ENCODE measurements at places on chromosomes 3 and 15. TPM values are rescaled to one million over a fixed set of nuclear protein-coding genes. Genes with fewer than 3 reads are reported as not detected.

GRCh38 chr3:13530241-13531009 is 18.5 kb upstream of the FBLN2 start:
- peak; percentile 60 for DNase-seq

DNA sequence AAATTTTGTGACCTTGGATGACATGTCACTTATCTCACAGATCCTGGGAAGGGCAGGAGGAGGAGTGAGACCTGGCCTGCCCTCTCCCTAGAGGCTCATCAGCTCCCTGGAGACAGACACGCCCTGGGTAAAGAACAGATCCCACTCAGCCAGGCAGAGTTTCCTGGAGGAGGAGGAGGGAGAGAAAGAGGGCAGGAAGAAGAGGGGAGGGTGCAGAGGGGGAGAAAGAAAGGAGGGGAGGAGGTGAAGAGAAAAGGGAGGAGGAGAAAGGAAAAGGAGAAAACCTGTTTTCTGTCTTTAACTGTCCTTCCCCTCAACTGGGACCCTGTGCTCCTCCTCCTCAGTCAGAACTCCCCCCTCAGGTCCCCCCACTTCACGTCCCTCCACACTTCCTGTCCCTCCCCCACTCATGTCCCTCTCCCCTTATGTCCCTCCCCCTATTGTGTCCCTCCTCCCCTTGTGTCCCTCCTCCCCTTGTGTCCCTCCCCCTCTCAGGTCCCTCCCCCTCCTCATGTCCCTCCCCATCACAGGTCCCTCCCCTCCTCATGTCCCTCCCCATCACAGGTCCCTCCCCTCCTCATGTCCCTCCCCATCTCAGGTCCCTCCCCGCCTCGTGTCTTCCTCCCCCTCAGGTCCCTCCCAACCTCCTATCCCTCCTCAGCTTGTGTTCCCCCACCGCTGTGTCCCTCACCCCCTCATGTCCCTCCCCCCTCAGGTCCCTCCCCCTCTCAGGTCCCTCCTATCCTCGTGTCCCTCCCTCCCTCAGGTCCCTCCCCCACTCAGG is 52.3 kb upstream of the CGNL1 start:
- no peak for DNase-seq

DNA sequence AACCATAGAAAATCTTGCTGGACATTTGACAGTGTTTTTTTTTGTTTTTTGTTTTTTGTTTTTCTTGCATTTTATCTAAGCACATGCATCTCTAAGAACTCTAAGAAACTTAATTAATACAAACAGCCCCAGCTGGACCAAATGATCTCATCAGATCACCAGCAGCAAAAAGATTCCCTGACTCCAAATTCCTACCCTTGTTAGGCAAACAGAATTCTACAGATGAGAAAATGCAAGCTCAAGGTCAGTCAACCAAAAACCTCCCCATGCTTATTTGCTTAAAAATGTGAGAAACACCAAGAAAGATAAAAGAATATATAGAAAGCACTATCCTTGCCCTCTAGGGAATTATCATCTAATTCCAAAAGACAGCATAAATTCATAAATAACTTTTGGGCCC is 65.4 kb downstream of the FOXP1 start:
- no peak for DNase-seq

- no peak for DNase-seq
Measured at GRCh38 chr15:38190501-38190900, 62.1 kb upstream of the SPRED1 start.

Gene CLDN11
- 4.2 TPM for total RNA-seq

Gene THUMPD3
- total RNA-seq = 58.6 TPM

Gene GRK7
- total RNA-seq = not detected
